ENCODE measurements at places on chromosomes 3 and 15.

- no peak for DNase-seq
These were observed 42.1 kb upstream of the CCDC174 start for GRCh38 chr3:14609506-14609905.

GRCh38 chr3:143822374-143822773, 25.9 kb downstream of the SLC9A9 start:
- no peak for DNase-seq

DNA sequence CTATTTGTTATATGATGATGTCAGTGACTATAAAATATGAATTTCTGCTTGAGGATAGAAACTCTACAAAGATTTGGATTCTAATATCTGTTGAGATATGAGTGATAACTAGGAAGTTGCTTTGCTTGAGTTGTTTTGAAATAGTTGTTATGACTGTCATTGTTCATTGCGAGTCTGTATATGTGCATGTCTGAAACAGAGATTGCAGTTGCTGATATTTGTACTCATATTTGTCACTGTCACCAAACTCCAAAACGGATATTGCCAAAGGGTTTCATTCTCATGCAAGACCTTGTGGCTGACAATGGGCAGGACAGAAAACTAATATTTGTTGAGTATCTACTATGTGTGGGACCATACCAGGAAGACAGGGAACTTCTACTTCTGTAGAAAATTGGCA, 240.2 kb downstream of the CD47 start:
- DNase-seq = no peak

- DNase-seq = no peak
These were observed 382.5 kb downstream of the TBC1D5 start for GRCh38 chr3:17359911-17360310.

DNA sequence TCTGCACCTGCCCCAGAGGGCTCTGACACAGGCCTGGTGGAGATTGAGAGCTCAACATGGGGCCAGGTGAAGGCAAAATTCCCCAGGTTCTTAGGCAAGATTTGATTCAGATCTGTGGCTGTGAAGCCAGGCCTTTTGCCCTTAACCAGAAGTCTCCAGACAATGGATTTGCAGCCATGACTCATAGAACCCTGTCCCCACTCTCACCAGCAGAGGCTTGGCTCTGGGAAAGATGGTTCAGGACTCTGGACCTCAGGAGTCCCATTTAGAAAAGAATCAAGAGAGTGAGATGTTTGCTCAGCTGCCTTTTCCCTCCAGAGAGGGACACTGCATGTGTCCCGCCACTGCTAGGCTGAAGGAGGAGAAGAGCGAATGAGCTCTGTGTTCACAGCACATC, 361.4 kb upstream of the ICE2 start:
- no peak for DNase-seq

- no peak for DNase-seq
These were observed 70.1 kb upstream of the VEPH1 start for GRCh38 chr3:157573281-157573680.

- no peak for DNase-seq
These were observed 12.5 kb downstream of the RASA2 start for GRCh38 chr3:141499284-141499683.

All from transverse colon (tissue), 4 donors.